Activated CD4-positive, alpha-beta T cell treated with anti-CD3 and anti-CD28 coated beads, Interleukin-2, amount 10 ng/mL, durations not matched to agents 24 days and 14 days (primary cell): ENCODE measurements at places on chromosomes 6 and 20.
A peak's percentile ranks its signal among the peaks of the same experiment; 100 is the strongest.

DNA sequence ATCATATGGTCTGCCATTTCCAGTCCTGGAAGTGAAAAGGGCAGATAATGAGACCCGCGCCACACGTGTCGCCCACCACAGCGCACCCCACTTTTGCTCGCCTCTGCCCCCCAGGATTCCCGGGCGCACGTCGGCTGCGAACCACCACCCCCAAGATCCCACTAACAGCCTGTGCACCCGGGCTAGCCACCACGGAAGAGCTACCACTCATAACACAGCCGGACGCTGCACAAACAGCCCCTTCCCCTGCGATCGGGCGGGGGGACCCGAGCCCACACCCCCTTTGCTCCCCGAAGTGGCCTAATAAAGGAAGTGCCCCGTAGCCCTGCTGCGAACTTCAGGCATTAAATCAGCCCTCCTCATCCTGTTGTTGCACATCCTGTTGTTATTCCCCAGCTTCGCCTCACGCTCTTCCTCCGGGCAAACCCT lies 506 bp downstream of the CITED2 start:
- no peak for DNase-seq

DNA sequence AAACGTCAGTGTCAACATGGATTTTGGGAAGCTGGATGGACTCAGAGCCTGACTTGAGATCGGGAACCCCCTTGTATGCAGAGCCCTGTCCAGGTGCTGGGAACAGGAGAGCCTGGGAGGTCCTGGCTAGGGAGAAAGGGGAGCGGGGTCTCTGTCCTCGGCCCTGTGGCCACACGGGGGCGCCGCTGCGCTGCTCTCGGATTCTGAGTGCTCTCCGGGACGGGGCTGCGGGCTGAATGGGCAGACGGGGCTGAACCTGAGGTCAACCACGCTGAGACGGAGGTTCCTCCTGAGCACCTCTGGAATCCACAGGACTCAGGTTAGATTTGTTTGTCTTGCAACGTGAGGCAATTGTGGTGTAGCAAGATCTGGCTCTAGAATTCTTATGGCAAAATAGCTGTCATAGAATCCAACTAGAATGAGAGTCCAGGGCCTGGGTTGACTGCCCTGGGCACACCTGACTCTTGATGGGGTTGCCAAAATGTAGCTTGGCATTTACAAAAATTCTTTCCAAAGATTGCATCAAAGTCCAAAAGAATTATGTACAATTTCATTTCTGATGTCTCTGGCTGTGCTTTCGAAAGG lies 20.6 kb upstream of the HLA-F start:
- peak; percentile 95 for DNase-seq

DNA sequence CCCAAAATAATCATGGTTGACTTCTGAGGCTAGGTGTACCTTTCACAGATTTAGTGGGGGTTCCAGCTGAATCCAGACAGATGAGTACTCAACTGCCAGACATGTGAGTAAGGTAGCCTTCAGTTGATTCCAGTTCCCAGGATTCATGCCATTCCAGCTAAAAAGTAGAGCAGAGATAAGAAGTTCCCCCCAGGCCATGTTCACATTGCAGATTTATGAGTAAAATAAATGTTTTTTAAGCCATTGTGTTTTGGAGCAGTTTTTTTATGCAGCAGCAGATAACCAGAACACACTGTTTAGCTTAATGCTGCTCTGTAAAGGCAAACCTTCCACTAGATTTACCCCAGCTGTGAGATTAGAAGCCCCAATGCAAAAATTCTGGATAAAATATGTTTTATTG lies 245.0 kb downstream of the RFPL4B start:
- no peak for DNase-seq

- no peak for DNase-seq
Observed at GRCh38 chr6:20173833-20174792, 38.2 kb downstream of the MBOAT1 start.

GRCh38 chr20:37355252-37356180 lies 9.6 kb downstream of the SRC start:
- no peak for DNase-seq

- DNase-seq, result no peak
Observed at GRCh38 chr6:135642912-135643311, 145.4 kb upstream of the AHI1 start.

DNA sequence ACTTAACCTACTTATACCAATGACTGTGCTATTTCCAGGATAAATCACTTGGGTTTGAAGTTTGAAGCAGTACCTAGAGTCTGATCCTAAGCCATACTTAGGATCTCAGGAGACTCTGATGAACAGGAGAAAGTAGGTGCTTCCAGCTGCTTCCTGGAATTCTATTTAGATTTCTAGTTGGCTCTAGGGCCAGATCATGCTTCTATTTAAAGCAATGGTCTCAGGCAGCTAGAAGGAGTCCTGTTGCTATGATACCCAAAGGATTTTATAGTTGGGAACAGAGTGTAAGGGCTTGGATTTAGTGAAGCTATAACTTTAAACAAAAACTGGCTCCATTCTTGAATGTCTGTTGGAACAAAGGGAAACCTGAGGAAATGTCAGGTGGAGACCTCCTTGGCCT lies 52.4 kb upstream of the TINAG start:
- no peak for DNase-seq

DNA sequence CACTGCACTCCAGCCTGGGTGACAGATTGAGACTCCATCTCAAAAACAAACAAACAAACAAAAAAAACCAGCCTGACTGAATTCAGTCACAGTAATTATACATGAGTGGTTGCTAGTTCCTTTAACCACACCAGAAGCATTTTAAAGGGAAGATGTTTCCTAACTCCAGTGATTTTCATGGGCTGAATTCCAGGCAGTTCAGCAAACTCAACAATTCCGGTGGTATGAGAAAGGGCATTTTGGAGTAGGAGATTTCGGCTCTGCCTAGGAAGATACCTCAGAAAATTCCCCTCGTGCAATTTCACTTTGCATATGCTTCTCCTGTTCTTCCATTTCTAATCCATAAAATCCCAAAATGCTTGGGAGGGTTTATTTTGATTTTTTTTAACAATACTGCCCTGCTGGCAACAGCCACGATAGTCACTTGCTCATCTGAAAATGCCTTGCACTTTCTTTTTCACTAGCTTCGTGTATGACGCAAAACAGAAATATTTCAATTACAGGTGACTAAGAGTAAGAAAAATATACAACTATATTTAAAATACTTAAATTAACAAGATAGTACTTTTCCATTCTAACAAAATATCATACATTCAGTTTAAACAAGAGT lies 48.3 kb upstream of the IPCEF1 start:
- no peak for DNase-seq

- no peak for DNase-seq
Observed at GRCh38 chr20:5973971-5974370, 23.5 kb downstream of the MCM8 start.

- DNase-seq, result no peak
Observed at GRCh38 chr20:45115829-45116228, 855 bp upstream of the WFDC5 start.

GRCh38 chr6:92109256-92109655 lies 1310.1 kb downstream of the EPHA7 start:
- DNase-seq, result no peak

DNA sequence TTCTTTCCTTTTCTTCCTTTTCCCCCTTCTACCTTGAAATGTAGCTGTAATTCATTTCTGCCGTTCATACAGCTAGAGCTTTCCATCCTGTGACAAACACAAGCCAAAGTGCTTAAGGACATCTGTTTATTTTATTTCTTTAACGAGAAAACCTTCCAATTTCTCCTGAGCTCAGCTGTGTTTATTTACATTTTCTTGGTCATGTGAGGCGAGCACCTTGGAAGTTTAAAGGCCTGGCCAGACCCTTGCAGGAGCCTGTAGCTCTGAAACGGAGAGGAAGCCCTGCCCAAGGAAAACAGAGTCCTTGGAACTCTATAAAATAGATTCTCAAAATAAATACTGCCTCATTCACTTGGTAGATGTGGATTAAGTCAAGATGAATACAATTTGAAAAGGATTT lies 223.1 kb downstream of the EYA2 start:
- no peak for DNase-seq

GRCh38 chr6:89602166-89602565 lies 36.4 kb downstream of the LYRM2 start:
- DNase-seq, result no peak

DNA sequence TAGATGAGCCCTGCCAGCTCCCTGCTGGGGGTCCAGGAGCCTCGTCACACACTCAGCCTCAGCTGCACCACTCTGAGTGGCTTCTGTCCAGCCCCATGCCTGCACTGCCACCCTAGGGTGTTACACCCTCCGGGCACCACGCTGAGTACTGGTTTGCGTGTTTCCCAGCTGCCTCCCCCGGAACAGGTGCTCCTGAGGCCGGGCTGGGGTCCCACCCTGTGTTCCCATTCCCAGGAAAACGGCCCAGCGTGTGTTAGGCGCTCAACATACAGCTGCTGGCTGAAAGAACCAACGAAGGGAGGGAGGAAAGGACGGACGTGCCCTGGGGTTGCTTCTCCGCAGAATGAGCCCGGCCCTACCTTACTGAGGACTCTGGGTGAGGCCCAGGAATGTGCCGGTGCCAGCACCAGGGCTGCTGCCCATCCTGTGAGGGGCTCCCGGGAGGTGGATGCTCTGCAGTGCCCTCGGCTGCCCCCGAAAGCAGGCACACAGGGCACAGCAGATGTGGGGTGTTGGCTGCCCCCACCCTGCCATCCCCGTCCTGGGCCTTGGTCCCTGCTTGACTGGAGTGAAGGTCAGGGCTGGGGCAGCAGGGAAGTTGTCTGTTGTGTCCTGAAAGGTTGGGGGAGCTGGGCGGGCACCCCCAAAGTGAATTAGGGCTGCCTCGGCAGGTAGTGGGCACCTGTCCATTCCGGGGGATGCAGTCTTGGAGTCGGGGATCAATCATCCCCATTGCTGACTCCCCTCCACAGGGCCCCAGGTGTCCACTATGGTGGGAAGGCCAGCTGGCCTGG lies 16.3 kb downstream of the LAMA5 start:
- no peak for DNase-seq
